ENCODE measurements at places on chromosomes 1 and 21.

DNA sequence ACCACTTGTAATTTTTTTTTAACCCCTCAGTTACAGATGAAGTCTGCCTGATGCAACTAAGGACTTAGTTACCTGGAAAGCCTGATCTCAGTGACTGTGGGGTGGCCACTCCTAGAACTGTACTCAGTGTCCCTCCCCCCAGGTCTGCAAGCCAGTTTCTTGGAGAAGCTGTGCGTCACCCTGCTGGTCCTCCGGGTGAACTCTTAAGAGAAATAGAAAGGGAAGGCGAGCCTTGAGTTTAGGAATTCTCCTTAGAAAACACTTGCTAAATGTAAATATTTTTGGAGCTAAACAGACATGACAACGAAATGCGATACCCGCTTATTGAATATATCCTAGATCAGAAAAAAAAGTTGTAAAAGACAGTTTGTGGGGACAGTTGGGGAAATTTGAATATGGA, 730 bp downstream of the SLC16A4 start:
- no peak for DNase-seq

- no peak for DNase-seq
These were observed 14.7 kb downstream of the GREM2 start for GRCh38 chr1:240597153-240597745.

GRCh38 chr1:63984930-63985290, 211.1 kb downstream of the ROR1 start:
- no peak for DNase-seq

- DNase-seq: no peak
These were observed 41.7 kb downstream of the UMODL1 start for GRCh38 chr21:42112857-42113256.

DNA sequence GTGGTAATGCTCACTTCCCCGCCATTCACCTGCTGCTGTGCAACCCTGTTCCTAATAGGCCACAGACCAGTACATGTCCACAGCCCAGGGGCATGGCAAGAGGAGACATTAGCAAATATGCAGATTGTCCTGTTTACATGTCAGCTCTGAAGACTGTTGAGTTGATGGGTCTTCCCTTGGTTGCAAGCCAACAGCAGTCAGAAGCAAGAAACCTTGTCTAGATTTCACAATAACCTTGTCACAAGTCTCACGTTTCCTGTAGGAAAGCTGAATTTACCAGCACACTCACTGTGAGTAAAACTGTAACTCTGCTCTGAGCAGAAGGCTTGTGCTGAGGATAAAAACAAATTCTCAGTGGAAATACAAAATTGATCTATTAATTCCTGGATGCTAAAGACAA, 195.1 kb downstream of the HLX start:
- no peak for DNase-seq

DNA sequence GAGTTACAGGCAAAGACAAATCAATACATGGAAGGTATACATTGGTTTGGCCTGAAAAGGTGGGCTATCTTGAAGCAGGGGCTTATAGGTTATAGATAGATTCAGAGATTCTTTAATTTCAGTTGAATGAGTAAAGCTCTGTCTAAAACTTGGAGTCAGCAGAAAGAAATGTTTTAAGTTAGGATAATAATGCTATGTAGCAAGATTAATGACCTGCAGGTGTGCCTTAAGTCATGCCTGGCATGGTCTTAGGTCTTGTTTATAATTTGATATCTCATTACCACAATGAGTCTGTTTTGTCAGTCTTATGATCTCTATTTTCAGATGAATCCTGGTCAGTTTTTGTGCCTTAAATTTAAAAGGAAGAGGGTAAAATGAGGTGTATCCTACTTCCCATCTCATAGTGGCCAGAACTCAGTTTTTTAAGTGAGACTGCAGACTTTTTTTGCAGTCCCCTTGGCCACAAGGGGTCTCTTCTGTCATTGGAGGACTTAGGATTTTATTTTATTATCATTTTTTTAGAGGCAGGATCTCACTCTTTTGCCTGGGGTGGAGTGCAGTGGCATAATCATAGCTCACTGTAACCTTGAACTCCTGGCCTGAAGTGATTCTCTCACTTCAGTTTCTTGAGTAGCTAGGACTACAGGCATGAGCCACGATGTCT, 21.3 kb upstream of the PGBD2 start:
- DNase-seq: no peak

- DNase-seq: no peak
These were observed 408 bp downstream of the LMO4 start for GRCh38 chr1:87329051-87329525.

- DNase-seq: peak; percentile 91
These were observed at the start of gene GNL2 for GRCh38 chr1:37595440-37596181. TSS of gene GNL2 (minus strand) at chr1:37595937. CDS start at chr1:37595822, 115 bp downstream.

GRCh38 chr1:41734201-41734970, 184.3 kb downstream of the HIVEP3 start:
- DNase-seq: no peak

- DNase-seq: no peak
These were observed 38.5 kb upstream of the LDLRAP1 start for GRCh38 chr1:25504706-25505595.

DNA sequence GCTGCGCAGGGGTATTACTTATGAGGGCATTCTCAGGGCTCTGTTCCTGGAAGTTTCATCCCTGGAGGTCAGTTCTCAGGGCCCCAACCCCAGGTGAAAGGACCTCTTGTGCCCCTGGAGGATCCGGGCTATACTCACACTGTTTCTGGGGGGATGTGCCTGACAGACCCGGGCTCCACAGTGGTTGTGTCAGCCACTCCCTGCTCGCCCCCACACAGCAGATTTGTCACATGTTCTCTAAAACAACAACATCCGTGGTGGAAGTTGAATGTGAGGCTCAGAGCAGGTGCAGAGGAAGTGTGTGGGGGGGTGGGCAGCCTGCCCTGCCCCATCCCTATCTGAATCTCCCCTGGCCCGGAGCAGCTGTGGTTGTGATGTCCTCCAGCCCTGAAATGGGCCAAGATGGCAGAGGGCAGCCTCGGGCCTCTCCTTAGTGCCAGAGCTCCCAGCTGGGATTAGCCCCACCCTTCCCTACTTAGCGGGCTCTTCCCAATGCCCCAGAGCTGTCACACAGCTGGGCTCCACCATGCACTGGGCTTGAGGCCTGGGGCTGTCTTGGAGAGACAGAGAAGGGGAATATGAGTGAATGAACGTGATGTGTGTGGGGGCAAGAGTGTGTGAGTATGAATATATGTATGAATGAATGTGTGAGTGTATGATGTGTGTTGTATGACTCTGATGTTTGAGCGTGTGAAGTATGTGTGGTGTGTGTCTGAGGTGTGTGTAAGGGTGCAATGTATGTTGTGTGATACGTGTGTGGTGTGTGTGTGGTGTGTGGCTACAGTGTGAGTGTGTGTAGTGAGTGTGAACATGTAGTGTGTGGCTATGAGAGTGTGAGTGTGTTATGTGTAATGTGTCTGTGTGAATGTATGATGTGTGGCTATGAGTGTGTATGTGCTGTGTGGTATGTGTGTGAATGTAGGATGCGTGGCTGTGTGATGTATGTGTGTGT, 1.5 kb upstream of the FCMR start:
- DNase-seq: no peak

DNA sequence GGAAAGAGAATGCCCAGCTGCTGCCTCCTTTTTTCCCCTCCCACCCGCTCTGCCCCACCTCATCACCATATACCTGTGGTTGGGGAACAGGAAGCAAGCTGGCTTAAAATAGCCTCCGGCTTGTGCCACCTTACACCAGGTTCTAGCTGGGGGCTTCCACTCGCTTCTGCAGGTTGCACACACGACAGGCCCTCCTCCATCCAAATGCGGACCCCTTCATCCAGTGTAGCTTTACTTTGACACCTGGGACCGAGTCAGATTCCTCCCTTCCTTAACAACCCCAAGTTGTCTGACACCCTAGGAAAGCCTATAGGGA, 14.6 kb downstream of the BLACAT1 start:
- no peak for DNase-seq

- DNase-seq: no peak
These were observed 1.7 kb downstream of the PERM1 start for GRCh38 chr1:980137-980571.

- DNase-seq: no peak
These were observed 187.8 kb downstream of the RUNX1 start for GRCh38 chr21:34861258-34861657.

- no peak for DNase-seq
These were observed 12.1 kb downstream of the MCL1 start for GRCh38 chr1:150567341-150567716.

DNA sequence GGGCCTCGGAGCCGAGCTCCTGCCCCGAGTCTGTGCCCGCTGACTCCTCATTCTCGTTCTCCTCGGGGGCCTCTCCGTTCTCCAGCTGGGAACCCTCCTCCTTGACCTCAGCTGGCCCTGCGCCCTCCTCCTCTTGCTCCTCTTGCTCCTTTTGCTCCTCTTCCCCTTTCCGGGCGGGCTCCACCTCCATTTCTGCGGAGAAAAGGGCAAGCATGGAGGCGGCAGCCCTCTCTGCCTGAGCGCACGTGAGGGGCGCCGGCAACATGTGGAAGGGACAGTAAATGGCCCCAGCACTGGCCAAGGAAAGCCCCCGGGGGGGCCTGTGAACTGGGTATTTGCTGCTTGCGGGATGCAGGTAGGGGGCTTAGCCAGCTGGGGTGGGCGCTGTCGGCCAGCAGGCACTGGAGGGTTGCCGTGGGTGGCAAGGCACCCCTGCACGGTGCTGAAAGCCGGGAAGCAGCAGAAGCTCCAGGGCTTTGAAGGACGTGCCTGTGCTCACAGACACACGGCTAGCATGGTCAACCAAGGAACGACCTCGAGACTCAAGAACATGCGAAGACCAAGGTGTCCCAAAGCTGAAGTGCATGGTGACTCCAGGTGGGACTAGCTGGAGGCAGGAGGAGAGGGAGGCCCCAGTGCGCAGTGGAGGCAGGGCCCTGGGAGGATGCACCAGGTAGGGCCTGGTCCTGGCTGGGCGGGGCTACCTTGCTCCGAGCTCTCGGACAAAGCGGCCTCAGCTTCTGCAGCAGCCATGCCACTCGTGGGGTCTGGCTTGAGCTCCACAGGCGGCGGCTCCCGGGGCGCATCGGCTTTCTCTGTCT, 30.7 kb downstream of the ZBTB17 start:
- no peak for DNase-seq

GRCh38 chr21:18478513-18478912, 74.9 kb upstream of the TMPRSS15 start:
- no peak for DNase-seq

DNA sequence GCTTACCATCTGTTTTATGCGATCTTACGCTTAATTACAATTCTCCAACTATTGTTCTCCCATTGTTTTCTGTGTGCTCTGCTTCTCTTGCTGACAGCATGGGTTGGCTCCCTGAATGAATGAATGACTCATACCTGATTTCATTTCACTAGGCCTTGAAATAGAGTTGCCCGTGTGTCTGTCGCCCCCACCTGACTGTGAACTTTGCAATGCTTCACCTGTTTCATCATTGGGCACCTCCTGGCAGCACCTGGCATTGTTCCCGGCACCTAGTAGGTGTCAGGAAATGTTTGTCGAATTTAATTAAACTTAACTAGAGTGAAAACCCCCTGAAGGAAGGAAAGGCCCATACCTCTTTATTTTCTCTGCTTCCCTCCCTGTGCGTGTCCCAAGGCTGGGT, 120.5 kb upstream of the KLHDC7A start:
- DNase-seq: no peak

DNA sequence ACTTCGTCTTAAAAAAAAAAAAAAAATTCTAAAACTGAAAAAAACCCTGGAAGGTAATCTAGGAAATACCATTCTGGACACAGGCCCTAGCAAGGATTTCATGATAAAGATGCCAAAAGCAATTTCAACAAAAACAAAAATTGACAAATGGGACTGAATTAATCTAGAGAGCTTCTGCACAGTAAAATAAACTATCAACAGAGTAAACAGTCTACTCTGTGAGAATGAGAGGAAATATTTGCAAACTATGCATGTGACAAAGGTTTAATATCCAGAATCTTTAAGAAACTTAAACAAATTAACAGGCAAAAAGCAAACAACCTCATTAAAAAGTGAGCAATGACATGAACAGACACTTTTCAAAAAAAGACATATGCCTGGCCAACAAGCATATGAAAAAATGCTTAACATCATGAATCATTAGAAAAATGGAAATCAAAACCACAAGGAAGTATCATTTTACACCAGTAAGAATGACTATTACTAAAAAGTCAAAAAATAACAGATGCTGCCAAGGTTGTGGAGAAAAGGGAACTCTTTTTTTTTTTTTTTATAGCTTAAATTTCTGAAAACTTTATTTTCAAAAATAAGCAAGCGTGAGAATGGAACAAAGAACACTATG, 29.4 kb upstream of the RNPC3 start:
- no peak for DNase-seq

DNA sequence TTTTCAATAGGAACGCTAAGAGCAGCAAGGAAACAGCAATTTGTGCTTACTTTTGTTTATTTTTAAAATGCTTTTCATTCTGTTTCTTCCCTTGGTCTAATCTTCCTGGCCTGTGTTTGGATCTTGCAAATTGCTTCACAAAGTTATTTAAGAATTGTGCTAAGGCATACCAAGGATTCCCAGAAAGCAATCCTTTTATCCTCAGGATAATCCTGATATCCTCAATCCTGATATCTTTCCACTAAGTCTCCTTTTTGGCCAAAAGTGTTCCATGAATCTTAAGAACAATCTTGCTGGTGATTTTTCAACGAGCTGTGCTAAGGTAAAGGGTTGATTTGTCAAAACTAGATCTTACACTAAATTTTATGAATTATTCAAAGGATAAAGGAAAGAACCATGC, 1577.9 kb downstream of the PLA2G4A start:
- no peak for DNase-seq

GRCh38 chr1:166484871-166485270, 318.1 kb upstream of the FAM78B start:
- no peak for DNase-seq

- DNase-seq: no peak
These were observed 2.9 kb downstream of the FLVCR1 start for GRCh38 chr1:212860713-212861581.

DNA sequence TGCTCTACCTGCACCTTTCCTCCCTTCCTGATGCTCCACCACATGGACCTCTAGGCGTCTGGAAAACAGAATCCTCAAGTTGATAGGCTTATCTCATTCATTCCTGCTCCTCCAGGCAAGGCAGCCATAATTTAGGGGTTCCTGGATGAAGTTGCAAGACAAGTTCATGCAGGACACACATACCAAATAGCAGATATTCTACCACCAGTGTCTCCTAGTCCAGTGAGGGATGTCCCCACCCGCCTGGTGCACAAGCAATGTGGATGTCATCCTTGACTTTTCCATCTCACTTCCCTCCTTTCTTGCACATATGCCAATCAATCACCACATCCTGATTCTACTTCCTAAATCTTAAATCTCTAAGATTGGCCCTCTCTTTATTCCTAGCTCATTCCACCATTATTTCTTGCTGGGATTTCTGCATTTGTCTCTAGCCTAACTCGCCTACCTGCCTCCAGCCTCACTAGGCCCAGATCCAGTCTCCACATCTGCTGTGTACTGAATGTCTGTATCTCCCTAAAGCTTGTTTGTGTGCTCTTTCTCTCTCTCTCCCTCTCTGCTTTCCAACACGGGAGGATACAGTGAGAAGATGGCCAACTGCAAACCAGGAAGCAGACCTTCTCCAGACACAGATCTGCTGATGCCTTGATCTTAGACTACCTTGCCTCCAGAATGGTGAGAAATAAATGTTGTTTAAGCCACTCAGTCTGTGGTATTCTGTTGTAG, 40.5 kb downstream of the CD34 start:
- no peak for DNase-seq

GRCh38 chr1:184637664-184638240, 116.9 kb downstream of the EDEM3 start:
- DNase-seq: no peak

- no peak for DNase-seq
These were observed 1235.0 kb upstream of the ADGRL4 start for GRCh38 chr1:80241566-80241965.

- DNase-seq: no peak
These were observed 205.8 kb downstream of the ZNF326 start for GRCh38 chr1:90200646-90201205.
